ENCODE measurements at places on chromosomes 3 and 15.

DNA sequence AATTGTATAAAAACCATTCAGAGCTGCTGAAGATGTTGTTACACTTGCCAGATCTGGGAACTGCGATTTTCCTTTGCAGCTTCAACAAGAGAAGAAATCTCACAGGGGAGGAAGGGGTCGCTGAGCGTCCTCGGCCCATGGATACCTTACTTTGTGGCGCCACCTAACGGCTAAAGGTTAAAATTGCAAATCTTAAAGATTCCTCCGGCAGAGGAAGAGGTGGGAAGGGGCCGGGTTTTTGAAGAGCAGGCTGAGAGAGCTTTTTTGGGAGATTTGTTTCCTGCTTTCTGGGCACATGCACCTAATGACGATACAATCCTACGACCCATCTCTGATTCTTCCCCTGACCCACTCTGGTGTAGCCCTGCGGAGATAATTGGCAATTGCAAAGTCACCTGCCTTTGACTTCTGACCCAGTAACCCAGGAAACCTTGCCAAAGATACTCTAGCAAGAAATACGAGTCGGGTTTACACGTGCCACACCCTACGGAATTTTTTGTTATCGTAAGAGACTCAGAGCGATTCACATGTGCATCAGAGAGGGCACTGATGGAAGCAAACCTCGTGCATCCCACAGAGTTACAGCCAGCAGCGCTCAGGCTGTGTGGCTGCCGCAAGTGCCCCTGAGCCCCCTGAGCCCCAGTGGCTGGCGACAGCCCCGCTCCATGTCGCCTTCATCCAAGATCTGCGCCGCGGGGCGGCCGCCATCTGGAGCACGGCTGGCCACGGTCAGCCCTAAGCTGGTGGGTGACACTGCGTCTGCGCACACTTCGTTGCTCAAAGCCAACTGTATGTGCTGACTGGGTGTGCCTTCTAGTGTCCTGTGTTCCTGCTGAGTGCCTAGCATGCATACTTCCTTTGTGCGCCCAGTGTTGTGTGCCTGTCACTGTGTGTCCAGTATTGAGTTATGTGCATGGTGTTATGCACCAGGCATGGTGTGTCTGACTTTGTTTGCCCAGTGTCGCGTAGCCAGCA lies 55.2 kb upstream of the CHRNA7 start:
- DNase-seq: peak; percentile 6

GRCh38 chr3:111541391-111541790 lies 606 bp upstream of the CD96 start:
- no peak for DNase-seq

- no peak for DNase-seq
These were observed 10.4 kb upstream of the VIPR1 start for GRCh38 chr3:42491881-42492507.

DNA sequence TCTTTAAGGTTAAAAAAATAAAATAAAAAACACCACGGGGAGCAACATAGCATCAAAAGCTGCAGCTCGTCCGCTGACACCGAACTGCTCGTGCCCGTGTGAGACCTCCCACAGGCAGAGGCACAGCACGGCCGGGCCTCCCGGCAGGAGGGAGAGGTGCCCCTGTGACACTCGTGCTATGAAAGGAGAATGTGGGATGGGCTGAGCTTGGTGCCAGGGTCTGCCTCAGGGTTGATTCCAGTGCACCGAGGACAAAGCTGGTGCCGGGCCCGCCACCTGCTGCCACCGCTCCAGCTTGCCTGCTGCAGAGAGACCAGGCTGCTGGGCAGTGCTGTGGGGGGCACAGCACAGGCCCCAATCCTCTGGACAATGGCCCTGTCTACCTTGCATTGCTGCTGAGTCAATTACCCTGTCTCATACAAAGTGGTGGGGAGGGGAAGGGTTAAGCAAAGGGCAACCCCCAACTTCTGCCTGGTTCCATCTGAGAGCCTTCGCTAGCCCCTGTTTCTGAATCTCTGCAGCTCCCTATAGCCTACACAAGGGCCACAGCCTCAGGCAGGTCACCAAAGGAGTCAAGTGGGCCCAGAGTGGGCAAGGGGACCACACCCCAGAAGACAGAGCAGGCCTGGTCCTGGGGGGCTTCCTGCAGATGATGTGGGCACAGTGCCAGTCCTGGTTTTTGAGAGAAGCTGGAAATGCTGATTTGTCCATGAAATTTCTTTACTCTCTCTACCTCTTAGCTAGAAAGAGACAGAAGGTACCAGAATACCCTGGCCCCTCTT lies 74.0 kb upstream of the SNRPA1 start:
- DNase-seq: no peak

GRCh38 chr3:123817413-123817812 lies 66.7 kb downstream of the MYLK start:
- peak; percentile 64 for DNase-seq

GRCh38 chr3:24417730-24418129 lies 76.9 kb downstream of the THRB start:
- no peak for DNase-seq

DNA sequence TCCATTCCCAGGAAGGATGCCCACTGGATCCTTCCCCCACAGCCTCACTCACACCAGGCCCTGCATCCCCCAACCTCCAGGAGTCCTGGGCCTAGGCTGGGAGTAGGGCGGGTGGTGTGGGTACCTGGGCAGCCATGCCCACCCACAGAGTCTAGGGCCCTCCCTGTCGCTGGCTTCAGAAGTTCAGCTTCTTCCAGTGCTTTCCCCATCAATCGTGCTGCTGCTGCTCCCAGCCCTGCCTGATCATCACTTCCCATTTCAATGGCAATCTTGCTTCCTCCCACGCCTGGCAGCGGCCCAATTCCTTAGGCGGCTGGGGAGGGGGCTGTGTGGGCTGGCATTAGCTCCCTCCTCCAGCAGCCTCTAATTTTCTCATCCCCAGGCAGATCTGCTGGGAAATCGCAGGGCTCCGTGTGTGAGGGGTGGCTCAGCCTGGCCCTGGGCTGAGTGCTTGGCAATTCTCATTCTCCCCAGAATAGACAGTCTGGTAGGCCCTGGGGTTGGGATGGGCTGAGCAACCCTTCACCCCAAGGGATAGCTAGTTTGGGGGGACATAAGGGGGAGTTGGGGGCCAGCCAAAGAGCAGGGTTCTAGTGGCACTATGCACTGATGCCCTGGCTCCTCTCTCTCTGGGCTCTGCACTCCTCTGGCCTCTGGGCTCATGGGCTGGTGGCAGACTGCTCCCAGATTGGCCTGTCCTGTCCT lies 66.4 kb downstream of the SCN5A start:
- no peak for DNase-seq

DNA sequence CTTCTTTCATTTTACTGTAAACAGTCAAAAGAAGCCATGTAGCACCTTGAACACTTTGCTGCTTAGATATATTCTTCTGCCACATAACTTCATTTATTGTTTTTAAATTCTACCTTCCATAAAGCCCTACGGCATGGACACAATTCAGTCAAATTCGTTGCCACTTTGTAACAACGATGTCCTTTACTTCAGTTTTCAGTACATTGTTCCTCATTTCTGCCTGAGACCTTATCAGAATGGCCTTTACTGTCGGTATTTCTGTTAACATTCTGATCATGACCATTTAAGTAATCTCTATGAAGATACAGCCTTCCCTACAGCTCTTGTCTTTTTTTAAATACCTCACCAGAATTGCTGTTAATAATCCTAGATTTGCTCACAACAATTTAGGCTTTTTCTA lies 466.9 kb downstream of the NAALADL2 start:
- DNase-seq: no peak

GRCh38 chr15:71677352-71677751 lies 133.0 kb upstream of the NR2E3 start:
- no peak for DNase-seq

DNA sequence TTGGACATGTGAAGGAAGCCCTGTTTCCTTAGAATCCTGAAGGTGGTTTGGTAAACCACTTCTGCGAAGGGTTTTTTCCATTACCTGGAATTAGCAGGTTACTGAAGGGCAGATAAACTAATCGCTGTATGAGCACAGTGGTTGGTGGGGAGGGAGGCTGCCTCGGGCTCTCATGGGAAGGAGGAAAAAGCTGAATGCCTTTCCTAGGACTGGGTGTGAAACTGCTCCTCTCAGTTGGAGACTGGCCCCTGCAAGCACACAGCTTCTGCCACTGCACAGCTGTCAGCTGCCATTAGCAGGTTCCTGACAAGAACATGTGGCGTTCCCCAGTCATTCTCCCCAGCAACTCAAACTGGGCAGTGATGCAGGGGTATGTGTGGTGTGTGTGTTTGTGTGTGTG lies 376.3 kb downstream of the GAP43 start:
- no peak for DNase-seq

GRCh38 chr3:25471081-25471768 lies 43.2 kb downstream of the RARB start:
- peak; percentile 31 for DNase-seq

DNA sequence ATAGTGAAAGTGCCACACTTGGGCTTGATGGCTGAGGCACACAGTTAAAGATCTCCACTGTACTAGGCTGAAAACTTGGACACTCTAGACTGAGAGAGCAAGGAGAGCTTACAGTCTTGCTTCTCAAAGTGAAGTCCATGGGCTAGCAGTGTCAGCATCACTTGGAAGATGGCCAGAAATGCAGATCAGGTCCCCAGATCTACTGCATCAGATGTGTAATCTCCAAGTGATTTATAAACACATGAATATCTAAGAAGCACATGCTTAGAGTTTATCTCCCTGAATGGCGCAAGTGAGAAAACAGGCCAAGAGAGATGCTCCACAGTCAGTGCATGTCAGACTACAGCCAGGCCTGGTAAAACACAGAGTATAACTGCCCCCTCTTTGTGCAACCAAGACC lies 308.6 kb downstream of the CLSTN2 start:
- no peak for DNase-seq

DNA sequence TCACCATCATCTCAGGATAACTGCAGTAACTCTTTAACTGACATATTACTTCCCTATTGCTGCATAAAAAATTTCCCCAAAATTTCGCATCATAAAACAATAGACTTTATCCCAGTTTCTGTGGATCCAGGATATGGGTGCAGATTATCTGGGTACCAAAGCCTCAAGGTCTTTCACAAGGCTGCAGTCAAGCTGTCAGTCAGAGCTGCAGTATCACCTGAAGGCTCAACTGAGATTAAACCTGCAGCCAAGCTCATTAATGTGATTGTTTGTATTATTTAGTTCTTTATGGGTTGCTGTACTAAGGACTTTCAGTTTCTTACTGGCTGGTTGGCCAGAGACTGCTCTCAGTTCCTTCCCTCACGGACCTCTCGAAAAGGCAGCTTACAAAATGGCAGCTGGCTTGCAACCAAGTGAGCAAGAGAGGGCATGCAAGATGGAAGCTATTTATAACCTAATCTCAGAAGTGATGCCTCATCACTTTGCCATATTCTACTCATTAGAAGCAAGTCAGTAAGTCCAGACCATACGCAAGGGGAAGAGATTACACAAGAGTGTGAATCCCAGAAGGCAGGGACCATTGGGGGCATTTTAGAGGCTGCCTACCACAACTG lies 54.9 kb downstream of the DCUN1D1 start:
- peak; percentile 89 for DNase-seq

DNA sequence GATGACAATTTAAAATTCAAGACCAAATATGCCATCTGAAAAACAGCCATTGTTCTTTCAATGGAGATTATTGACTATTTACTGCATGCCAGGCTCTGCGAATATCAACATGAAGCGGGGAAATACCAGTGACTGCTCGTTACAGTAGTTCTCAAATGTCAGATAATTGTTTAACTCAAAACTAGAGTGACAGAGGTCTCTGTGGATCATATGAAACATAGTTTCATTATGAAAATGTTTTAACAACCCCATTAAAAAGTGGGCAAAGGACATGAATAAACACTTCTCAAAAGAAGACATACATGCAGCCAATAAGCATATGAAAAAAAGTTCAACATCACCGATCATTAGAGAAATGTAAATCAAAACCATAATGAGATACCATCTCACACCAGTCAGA lies 50.0 kb upstream of the GPR149 start:
- DNase-seq: no peak

DNA sequence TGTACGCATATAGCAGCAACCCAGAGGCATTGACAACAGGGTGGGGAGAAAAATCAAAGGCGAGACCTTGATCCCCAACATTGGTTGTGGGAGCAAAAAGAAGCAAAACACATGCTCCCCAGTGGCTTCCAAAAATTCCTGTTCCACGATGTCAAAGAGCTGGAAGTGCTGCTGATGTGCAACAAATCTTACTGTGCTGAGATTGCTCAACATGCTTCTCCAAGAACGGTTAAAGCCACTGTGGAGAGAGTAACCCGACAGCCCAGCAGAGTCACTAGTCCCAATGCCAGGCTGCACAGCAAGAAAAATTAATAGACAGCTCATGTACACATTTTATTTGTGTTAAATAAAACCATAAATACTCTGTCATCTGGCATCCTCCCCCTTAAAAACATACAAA lies 179.9 kb upstream of the PFN2 start:
- peak; percentile 54 for DNase-seq

GRCh38 chr15:66388576-66388975 lies 1.9 kb downstream of the MAP2K1 start:
- no peak for DNase-seq

- DNase-seq: peak; percentile 48
These were observed 366.3 kb downstream of the FEZF2 start for GRCh38 chr3:62007036-62007435.

GRCh38 chr3:48416091-48416505 lies 13.8 kb downstream of the PLXNB1 start:
- no peak for DNase-seq

DNA sequence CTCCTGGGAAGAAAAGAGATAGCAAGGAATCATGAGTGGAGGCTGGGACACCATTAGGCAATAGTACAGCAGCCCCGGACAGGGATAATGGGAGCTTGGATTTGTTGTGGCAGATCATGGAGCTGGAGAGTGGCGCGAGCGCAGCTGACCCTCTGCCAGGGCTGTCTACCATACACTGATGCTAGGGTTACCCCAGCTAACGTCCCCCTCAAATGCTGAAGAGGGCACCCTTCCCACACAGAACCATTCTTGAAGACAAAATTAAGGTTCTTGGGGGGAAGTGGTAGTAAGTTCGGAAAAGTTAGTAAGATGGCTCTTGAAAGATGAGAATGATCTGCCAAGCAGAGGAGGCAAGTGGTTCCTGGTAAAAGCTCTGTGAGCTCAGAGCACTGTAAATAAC lies 61.1 kb downstream of the ST3GAL6 start:
- no peak for DNase-seq

GRCh38 chr15:71136159-71136783 lies 21.0 kb downstream of the THSD4 start:
- peak; percentile 72 for DNase-seq

- no peak for DNase-seq
These were observed 111.5 kb upstream of the SLC2A2 start for GRCh38 chr3:171138027-171138426.

DNA sequence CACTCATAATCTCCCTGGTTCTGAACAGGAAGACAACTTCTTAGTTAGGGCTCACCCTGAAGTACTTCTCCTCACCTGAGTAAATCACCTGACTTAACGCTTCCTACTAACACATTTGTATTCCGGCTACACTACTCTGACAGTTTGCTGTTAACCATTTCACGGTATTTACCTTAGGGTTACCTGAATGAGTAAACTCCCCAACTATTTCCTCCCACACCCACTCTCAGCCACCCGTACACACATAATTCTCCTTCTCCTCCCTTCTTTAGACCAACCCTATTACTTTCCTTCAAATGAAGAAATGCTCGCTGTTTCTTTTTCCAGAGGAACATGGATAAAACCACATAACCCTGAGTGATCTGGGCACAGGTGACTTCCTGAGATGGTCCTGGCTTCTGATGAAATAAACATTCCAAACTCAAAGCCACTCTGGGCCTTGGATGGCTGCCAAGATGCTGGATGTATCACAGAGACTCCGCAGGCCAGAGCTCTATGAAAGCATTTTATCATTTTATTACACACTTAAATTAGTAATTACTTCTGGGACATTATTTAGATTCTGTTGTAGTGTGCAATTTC lies 183.6 kb upstream of the ATP11B start:
- no peak for DNase-seq
